Activated B cell treated with CpG ODN at 0.5 μM for 24 hours (primary cell): ENCODE measurements at places on chromosomes 3 and 15. TPM values are rescaled to one million over a fixed set of nuclear protein-coding genes. Genes with fewer than 3 reads are reported as not detected.

DNA sequence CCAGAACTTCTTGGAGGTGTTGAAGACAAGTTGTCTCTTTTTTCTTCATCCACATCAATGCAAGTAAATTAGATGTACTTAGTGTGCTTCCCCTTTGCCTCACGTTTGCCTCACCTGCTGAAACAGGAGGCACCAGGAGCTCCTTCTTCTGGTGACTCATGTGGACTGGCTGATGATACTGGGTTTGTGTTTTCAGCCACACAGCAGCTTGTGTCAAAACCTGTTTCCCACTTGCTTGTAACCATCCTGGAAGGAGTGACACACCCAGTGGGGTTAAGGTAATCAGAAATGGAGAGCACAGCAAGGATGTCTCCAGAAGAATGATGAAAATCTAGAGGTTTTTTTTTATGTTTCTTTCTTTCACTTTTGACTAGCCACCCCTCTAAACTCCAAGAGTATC lies 143.3 kb upstream of the RBMS3 start:
- H3K4me3 ChIP-seq = no peak overlapping the region
- no peaks in the 10 kb centered on the region for H3K4me1 ChIP-seq
- no peak overlapping the region for H3K27ac ChIP-seq
- no peaks in the 10 kb centered on the region for H3K36me3 ChIP-seq
- DNase-seq = no peak

The ABHD17C gene
- total RNA-seq = 2.4 and 2.5 TPM in 2 replicates

DNA sequence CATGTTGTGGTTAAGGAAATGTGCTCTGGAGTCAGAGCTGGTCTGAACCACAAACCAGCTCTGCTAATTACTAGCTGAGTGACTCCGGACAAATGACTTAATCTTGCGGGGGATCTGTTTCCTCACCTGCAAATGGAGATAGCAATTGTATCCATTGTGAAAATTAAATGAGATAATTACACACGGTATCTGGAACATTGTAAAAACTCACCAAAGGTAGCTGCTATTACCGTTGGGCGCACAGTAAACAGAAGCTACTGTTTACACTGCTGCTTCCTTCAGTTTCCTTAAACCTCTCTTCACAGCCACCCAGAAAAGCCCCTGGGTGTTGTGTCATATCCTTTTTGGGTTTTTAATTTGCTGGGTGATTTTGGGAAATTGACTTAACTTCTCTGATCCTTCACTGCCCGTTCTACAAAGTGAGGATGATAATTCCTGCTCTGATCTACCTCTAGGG lies 107.8 kb downstream of the MEGF11 start:
- DNase-seq = no peak
- H3K4me1 ChIP-seq = no peaks in the 10 kb centered on the region
- H3K4me3 ChIP-seq = no peak overlapping the region
- no peak overlapping the region for H3K27ac ChIP-seq

GRCh38 chr15:93179072-93179471 lies 90.1 kb upstream of the RGMA start:
- H3K27me3 ChIP-seq = peaks cover 5% of the 10 kb centered on the region
- H3K36me3 ChIP-seq = no peaks in the 10 kb centered on the region
- H3K27ac ChIP-seq = no peak overlapping the region
- H3K4me3 ChIP-seq = no peak overlapping the region
- H3K4me1 ChIP-seq = no peaks in the 10 kb centered on the region

DNA sequence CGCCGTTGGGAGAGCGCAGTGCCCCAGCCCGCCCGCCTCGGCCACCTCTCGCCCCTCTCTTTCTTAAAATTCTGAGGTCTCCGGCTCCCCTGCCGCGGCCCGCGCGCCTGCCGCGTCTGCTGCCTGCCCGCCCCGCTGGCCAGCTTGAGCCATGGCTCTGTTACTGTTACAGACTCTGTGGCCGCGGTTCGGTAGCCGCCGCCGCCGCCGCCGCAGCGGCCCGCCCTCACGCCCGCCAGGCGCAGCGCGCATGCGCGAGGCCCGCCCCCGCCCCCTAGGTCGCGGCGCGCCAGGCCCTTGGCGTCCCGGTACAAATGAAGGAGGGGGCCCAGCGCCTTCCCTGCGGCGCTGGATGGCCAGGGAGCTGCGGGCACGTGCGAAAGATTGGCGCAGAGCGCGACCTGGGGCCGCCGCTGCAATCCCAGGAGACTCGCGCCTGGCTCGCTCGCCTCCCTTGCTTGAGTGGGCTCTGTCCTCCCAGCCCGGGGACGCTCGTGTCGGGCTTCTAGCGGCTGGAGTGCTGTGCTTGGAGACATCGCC lies at the start of gene ONECUT1:
ONECUT1 (minus strand) TSS at position 168 of the 540 bp plus-strand sequence. CDS start 452 bp downstream, outside the sequence.
- no peaks in the 10 kb centered on the region for H3K36me3 ChIP-seq
- peaks cover 64% of the 10 kb centered on the region for H3K27me3 ChIP-seq
- peak within 1 kb of the TSS; percentile 75 for H3K4me3 ChIP-seq
- peak; percentile 74 for DNase-seq

DNA sequence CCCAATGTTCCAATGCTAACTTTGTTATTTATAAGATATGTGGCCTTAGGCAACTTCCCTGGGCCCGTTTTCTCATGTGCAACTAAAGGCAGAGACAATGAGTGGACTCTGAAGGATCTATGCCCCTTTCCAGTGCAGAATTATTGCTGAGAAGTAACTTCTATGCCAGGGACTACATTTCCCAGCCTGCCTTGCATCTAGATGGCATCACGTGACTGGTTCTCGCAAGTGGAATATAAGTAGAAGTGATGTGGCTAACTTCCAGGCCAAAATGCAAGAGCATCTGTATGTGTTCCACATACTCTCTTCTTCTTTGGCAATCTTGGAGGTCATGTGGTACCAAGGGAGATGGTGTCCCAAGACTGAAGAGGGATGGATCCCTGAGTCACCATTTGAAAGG lies 674.4 kb downstream of the NTRK3 start:
- H3K36me3 ChIP-seq = no peaks in the 10 kb centered on the region
- H3K27me3 ChIP-seq = no peaks in the 10 kb centered on the region
- H3K4me1 ChIP-seq = no peaks in the 10 kb centered on the region
- DNase-seq = no peak
- no peak overlapping the region for H3K27ac ChIP-seq

DNA sequence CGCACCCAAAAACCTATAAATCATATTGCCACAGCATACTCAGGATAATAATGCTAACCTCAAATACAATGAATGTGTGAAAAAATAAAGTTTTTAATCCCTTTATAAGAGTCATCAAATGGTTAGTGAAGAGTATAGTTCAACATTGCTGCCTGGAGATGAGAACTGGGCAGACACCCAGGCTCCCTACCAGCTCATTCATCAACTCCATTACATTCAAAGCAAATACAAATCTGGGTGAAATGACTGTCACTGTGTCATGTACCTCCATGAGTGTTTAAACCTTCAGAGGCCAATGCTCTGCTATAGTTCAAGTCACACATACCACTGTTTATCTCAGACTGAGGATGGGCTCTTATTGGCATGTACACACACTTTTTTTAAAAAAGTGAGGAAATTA lies 167.2 kb upstream of the KCNMB2 start:
- H3K27me3 ChIP-seq = no peaks in the 10 kb centered on the region
- no peak overlapping the region for H3K27ac ChIP-seq

- no peaks in the 10 kb centered on the region for H3K27me3 ChIP-seq
- no peak overlapping the region for H3K27ac ChIP-seq
- no peaks in the 10 kb centered on the region for H3K36me3 ChIP-seq
- no peak for DNase-seq
These were observed 534.1 kb upstream of the KCNMB2 start for GRCh38 chr3:178002113-178002512.

DNA sequence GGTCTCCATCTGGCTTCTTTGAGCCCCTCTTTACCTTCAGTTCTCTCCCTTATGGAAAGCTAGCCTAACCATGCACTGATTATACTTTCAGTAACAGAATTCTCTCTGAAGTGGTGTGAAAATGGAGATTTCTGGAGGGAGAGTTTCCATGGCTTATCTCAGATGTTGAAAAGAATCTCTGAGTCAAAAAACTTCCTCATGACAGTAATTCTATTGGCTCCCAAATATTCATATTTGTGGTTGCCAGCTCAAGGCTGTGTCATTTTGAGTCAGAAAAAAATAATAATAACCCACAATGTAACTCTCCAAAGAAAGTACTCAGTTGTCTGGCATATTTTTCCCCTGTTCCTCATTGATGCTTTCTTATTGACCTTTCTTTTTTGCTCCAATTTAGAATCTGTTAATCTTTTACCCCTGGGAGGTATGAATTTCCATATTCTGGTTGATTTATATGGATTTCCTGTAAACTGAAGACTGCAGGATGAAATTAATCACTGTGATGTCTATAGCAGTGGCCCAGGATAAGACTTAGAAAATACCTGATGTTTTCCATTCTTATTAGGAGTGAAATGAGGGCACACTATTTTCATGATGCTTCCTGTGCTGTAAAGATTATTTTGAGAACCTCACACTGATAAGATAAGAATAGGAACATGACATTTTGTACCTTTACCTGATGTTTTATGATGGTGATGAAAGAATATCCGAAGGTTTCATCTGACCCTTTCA lies 149.5 kb upstream of the EPHA3 start:
- H3K4me1 ChIP-seq = no peaks in the 10 kb centered on the region
- no peak for DNase-seq
- no peaks in the 10 kb centered on the region for H3K36me3 ChIP-seq
- no peak overlapping the region for H3K27ac ChIP-seq
- H3K27me3 ChIP-seq = no peaks in the 10 kb centered on the region

The GPR149 gene
- not detected in 2 replicates for total RNA-seq

DNA sequence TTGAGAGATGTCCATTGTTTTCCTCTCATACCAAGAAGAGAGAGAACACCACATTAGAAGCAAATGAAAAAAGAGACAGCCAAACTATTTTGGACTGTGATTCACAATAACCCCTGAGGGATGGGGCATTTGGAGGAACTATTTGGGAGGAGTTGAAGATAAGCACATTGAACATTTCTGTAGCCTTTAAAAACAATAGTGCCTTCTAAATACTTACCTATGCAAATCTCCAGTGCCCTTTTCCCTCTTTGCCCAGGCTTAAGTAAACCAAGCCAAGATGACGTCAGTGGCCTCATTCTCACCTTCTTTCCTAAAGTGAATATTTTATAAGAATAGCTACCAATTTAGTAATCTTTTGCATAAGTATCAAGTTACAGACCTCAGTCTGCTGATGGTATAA lies 89.7 kb upstream of the COL8A1 start:
- no peaks in the 10 kb centered on the region for H3K4me1 ChIP-seq
- DNase-seq = no peak
- no peaks in the 10 kb centered on the region for H3K27me3 ChIP-seq
- H3K27ac ChIP-seq = no peak overlapping the region
- no peak overlapping the region for H3K4me3 ChIP-seq

DNA sequence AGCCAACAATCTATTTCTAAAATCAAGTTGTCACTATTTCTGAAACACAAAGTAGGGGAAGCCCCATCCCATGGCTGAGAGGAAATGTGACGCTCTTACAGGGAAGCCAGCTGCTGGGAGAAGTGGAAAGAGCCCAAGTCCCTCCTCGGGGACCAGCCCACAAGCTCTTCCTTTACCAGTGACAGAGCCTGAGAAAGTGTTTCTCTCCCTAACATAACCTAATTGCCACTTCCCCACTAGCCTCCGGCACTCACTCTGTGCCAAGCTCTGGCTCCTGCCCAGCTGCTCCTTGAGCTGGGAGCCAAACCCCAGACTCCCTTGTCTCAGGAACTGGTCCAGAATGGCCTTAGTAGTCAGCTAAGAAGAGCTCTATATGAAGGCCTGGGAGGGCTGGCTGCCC lies 42.9 kb downstream of the TNFAIP8L3 start:
- H3K27ac ChIP-seq = no peak overlapping the region
- no peaks in the 10 kb centered on the region for H3K36me3 ChIP-seq
- no peak for DNase-seq
- no peak overlapping the region for H3K4me3 ChIP-seq

The CLDN18 gene
- total RNA-seq = not detected in 2 replicates

The MAGEL2 gene
- not detected in 2 replicates for total RNA-seq

DNA sequence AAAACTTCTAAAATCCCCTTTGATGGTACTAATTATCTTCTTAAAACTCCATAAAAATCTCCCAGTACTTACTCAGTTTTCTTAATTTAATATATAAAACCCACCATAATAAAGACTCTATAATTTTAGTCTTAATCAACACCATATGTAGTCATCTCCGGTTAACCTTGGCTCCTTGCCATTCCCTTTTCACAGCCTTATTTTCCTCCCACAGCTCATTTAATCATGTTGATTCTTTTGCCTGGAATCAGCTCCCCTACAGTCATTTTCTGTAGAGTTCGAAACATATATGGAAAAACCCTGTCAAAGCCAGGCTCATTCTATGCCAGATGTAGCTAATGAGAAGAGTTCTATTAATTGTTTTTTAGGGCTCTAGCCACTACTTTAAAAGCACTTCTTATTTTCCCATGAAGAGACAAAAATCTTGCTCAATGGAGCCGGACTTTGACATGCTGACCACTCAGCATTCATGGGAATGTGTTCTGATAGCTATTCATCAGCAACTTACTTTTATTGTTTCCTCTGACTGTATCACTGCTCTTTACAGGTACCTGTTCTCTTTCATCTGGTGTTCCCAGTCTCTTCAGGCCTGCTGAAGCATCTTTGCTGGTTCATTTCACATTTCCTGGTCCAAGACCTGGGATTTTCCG lies 573.4 kb downstream of the NAALADL2 start:
- no peaks in the 10 kb centered on the region for H3K36me3 ChIP-seq
- H3K27me3 ChIP-seq = no peaks in the 10 kb centered on the region
- no peak overlapping the region for H3K4me3 ChIP-seq
- no peaks in the 10 kb centered on the region for H3K4me1 ChIP-seq
- DNase-seq = no peak

The ARPC4 gene
- total RNA-seq = 315 and 338 TPM in 2 replicates

GRCh38 chr3:31129241-31129640 lies 234.8 kb upstream of the GADL1 start:
- H3K27me3 ChIP-seq = no peaks in the 10 kb centered on the region
- no peak for DNase-seq
- H3K36me3 ChIP-seq = no peaks in the 10 kb centered on the region

- H3K4me1 ChIP-seq = no peaks in the 10 kb centered on the region
- no peak overlapping the region for H3K4me3 ChIP-seq
- no peak for DNase-seq
- H3K36me3 ChIP-seq = no peaks in the 10 kb centered on the region
- no peak overlapping the region for H3K27ac ChIP-seq
These were observed 86.9 kb upstream of the PLXNA1 start for GRCh38 chr3:126896067-126896441.

The CADPS gene
- total RNA-seq = 0.05 TPM in 1 of 2 replicates, not detected in the other

GRCh38 chr3:167409611-167410010 lies 29.5 kb upstream of the ZBBX start:
- H3K27ac ChIP-seq = no peak overlapping the region
- DNase-seq = no peak
- no peak overlapping the region for H3K4me3 ChIP-seq
- H3K27me3 ChIP-seq = no peaks in the 10 kb centered on the region
- H3K4me1 ChIP-seq = no peaks in the 10 kb centered on the region
- no peaks in the 10 kb centered on the region for H3K36me3 ChIP-seq

The GOLGA8J gene
- 0.22 TPM in 1 of 2 replicates, not detected in the other for total RNA-seq
